ENCODE measurements at places on chromosomes 4 and X. TPM values are rescaled to one million over a fixed set of nuclear protein-coding genes. Genes with fewer than 3 reads are reported as not detected.

DNA sequence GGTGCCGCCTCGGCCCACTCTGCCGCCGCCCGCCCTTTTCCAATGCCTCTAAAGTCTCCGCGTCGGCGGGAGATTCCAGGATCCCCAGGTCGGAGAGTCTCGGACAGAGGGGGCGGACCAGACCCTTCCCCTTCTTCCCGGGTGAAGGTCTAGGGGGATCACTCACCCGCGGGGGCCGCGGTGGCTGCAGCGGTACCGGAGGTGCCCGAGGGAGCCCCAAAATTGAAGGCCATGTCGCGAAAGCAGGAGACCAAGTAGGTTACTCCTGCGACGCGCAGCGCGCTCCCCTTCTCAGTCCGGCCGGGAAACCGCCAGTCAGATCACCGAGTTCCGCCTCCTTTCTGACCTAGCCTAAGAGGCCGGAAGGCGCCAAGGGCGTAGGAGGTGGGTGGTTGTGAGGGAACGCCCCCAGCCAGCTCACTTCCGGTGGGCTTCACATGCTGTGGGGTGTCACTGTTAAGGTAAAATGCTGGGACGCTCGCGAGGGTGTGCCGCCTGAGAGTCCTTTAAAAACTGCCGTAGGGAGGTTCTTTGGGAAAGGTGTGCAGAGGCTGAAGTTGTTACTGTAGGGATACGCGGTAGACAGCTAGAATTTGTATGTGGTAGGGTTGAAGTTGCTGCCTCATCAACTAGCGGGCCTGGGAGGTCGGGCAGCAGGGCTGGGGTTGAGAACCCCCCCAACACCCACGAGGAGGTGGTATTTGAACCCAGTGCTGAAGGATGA lies at the start of gene NUP54:
TSS of gene NUP54 (minus strand) at position 256 of the 724 bp plus-strand sequence. CDS start at position 233, 23 bp downstream.
- peak; percentile 94 for DNase-seq
- peak within 1 kb of the TSS; percentile 99 for H3K4me3 ChIP-seq
- peak within 1 kb of the TSS; percentile 97 for H3K27ac ChIP-seq
- peaks cover 35% of the 10 kb centered on the region for H3K4me1 ChIP-seq
- H3K36me3 ChIP-seq = peaks cover 5% of the 10 kb centered on the region

The HSD17B13 gene
- total RNA-seq = 0.10 TPM

- H3K4me1 ChIP-seq = peaks cover 23% of the 10 kb centered on the region
- peaks cover 3% of the 10 kb centered on the region for H3K27me3 ChIP-seq
- H3K36me3 ChIP-seq = no peaks in the 10 kb centered on the region
Measured at GRCh38 chr4:98794565-98795205, 134.2 kb downstream of the EIF4E start.

GRCh38 chr4:128512767-128513322 lies 225.2 kb upstream of the PGRMC2 start:
- peaks cover 4% of the 10 kb centered on the region for H3K36me3 ChIP-seq
- DNase-seq = no peak
- H3K27ac ChIP-seq = no peak overlapping the region
- H3K27me3 ChIP-seq = peaks cover 3% of the 10 kb centered on the region
- peaks cover 30% of the 10 kb centered on the region for H3K4me1 ChIP-seq
- no peak overlapping the region for H3K4me3 ChIP-seq

DNA sequence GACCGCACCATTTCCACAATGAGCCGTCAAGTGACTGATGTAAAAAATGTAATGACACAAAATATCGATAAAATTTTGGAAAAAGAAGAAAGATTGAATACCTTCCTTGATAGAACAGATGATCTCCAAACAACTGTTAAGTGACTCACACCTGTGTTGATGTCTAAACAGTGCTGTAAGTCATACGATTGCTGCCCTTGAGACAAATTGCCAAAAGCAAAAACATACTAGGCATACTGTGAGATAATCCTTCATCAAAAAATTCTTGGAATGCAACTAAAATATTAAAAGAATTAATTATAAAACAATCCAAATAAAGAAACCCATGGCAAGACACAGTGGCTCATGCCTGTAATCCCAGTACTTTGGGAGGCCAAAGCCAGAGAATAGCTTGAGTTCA lies 53.4 kb downstream of the HNRNPD start:
- H3K4me1 ChIP-seq = no peaks in the 10 kb centered on the region
- H3K4me3 ChIP-seq = no peak overlapping the region
- no peaks in the 10 kb centered on the region for H3K36me3 ChIP-seq
- no peak overlapping the region for H3K27ac ChIP-seq

The MAGEC1 gene
- total RNA-seq = not detected

Data from activated T-helper 1 cell treated with anti-CD3 and anti-CD28 coated beads, Interleukin-12 subunit alpha, Interleukin-12 subunit beta, Interleukin-2, Interleukin-4 antibody, amounts not matched to agents 30 ng/mL and 10 ng/mL and 1 ng/mL, durations not matched to agents 14 hours and 24 hours and 36 hours (primary cell).